Frontal cortex (tissue), 4 donors: ENCODE measurements at places on chromosomes 11 and 22. TPM values are rescaled to one million over a fixed set of nuclear protein-coding genes. Genes with fewer than 3 reads are reported as not detected.

- DNase-seq = no peak
Measured at GRCh38 chr11:83816572-83817187, 530.5 kb upstream of the CCDC90B start.

GRCh38 chr11:121711939-121712338 lies 259.2 kb upstream of the SORL1-AS1 start:
- no peak for DNase-seq

DNA sequence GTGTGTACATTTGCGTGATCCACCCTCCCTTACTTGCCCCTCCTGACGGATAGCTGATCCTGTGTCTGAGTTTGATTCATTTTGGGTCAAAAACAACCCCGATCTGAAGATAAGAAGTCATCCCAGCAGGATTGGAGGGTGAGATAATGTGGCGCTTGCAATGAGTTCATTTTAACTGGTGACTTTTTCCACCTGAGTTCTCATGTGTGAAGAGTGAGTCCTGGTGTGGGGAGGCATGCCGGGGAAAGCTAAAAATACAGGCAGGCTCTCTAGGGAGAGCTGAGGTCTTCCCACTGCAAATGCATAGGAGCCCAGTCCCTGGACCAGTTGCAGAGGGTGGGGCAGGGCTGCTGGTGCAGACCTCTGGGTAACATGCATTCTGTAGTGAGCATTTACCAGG lies 35.7 kb upstream of the ELF5 start:
- no peak for DNase-seq

GLYATL1 gene
- 0.82 TPM for total RNA-seq

- DNase-seq = no peak
Measured at GRCh38 chr22:43205748-43206508, 19.0 kb upstream of the TTLL12 start.

CLP1 gene
- total RNA-seq = 17.1 TPM

GRCh38 chr22:41819257-41819656 lies 13.6 kb upstream of the SREBF2 start:
- no peak for DNase-seq

- DNase-seq = no peak
Measured at GRCh38 chr11:7671347-7672215, 1.7 kb downstream of the CYB5R2 start.

BDNF gene
- total RNA-seq = 12.6 TPM

GRCh38 chr22:46681010-46681409 lies 57.0 kb downstream of the CERK start:
- no peak for DNase-seq

- DNase-seq = no peak
Measured at GRCh38 chr11:32231909-32232493, 141.1 kb downstream of the RCN1 start.

- no peak for DNase-seq
Measured at GRCh38 chr11:44978961-44979331, 28.3 kb upstream of the TP53I11 start.
